ENCODE measurements at places on chromosomes 5 and 9. TPM values are rescaled to one million over a fixed set of nuclear protein-coding genes. Genes with fewer than 3 reads are reported as not detected.

The AK1 gene
- total RNA-seq: 47.6 TPM

The PCDHGC5 gene
- 2.6 TPM for total RNA-seq

The MSANTD3 gene
- 59.6 TPM for total RNA-seq

The NFIB gene
- total RNA-seq: 36.3 TPM

The GFPT2 gene
- total RNA-seq: 26.7 TPM

The FBP1 gene
- not detected for total RNA-seq

The ADAMTSL1 gene
- 27.9 TPM for total RNA-seq

The CEL gene
- under 0.01 TPM for total RNA-seq

The TGFBI gene
- 270 TPM for total RNA-seq

The ACTBL2 gene
- under 0.01 TPM for total RNA-seq

The PAEP gene
- not detected for total RNA-seq

The PCDHGB5 gene
- total RNA-seq: 17.5 TPM

The MAMDC2 gene
- 5.4 TPM for total RNA-seq

The TMC1 gene
- total RNA-seq: not detected

The CCL28 gene
- total RNA-seq: 2.8 TPM

The PHYHD1 gene
- total RNA-seq: 20.0 TPM

The CLIC3 gene
- 3.5 TPM for total RNA-seq

The ADAMTS6 gene
- total RNA-seq: 48.3 TPM

The HINT2 gene
- 24.9 TPM for total RNA-seq

The ABO gene
- not detected for total RNA-seq

The GABRP gene
- total RNA-seq: not detected

The NREP gene
- total RNA-seq: 86.0 TPM

The SHISAL2B gene
- not detected for total RNA-seq

The DDX4 gene
- not detected for total RNA-seq

The KCNT1 gene
- total RNA-seq: not detected

The ECM2 gene
- 6.8 TPM for total RNA-seq

The MYORG gene
- 0.83 TPM for total RNA-seq

The SPATA31C1 gene
- total RNA-seq: not detected

The ELP1 gene
- total RNA-seq: 41.9 TPM

The NR6A1 gene
- total RNA-seq: 0.26 TPM

The SPATA9 gene
- 0.51 TPM for total RNA-seq

The RNF183 gene
- not detected for total RNA-seq

The SPAAR gene
- 0.17 TPM for total RNA-seq

The RETREG1 gene
- 0.51 TPM for total RNA-seq

The STXBP1 gene
- 36.0 TPM for total RNA-seq

The RAI14 gene
- total RNA-seq: 82.7 TPM

The MARCOL gene
- not detected for total RNA-seq

The CMBL gene
- 14.4 TPM for total RNA-seq

The C9orf153 gene
- 0.51 TPM for total RNA-seq

The SOX30 gene
- total RNA-seq: under 0.01 TPM

The INSYN2B gene
- total RNA-seq: 3.6 TPM

The OR2K2 gene
- total RNA-seq: not detected

The ZBED3 gene
- 1.0 TPM for total RNA-seq

The LEAP2 gene
- total RNA-seq: 0.33 TPM

The ANKRD31 gene
- total RNA-seq: 0.26 TPM

The REEP2 gene
- 14.4 TPM for total RNA-seq

The LCN1 gene
- not detected for total RNA-seq

The F2RL1 gene
- 20.8 TPM for total RNA-seq

The C1QTNF2 gene
- 2.3 TPM for total RNA-seq

The IDNK gene
- 7.8 TPM for total RNA-seq

The CACFD1 gene
- 9.1 TPM for total RNA-seq

The C9orf85 gene
- total RNA-seq: 17.3 TPM

The B4GALT1 gene
- 24.1 TPM for total RNA-seq

The BARHL1 gene
- total RNA-seq: not detected

The COL23A1 gene
- total RNA-seq: not detected

The FGF1 gene
- total RNA-seq: 0.77 TPM

The FBP2 gene
- not detected for total RNA-seq

Measured in fibroblast of lung (primary cell).